ENCODE measurements at places on chromosomes 13 and 19.

GRCh38 chr19:45886427-45887199, 672 bp upstream of the IRF2BP1 start:
- peak; percentile 94 for DNase-seq

GRCh38 chr13:34750078-34750931, 191.8 kb upstream of the NBEA start:
- DNase-seq, result no peak

DNA sequence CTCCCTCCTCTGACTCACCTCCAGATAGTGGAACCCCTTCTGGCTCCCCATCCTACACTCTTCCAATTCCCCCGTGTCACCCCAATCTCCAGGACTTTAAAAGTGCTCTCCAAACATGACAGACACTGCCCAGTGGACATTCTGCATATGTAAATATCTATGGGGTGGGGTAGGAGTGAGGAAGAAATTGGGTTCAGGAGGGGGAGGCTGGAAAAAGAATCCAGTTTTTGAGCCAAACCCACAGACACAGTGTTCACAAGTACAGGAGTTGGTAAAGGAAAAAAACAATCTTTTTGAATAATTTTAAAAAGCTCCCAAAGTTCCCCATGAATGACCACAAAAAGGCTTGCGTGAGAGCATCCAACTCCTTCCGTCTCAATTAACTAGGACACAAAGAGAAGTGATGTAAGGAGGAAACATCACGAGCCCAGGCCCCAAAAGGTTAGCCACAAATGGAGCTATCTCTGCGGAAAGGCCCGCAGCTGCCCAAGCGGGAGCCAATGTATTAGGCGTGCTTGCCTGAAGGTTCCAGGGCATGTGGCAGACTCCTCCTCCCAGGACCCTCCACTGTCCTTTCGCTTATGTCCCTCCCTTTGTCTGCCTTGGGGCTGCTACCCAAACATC, 18.0 kb downstream of the ZC3H4 start:
- DNase-seq, result no peak

- DNase-seq, result peak; percentile 82
Measured at GRCh38 chr13:110914331-110915056, 375 bp downstream of the ANKRD10 start.

DNA sequence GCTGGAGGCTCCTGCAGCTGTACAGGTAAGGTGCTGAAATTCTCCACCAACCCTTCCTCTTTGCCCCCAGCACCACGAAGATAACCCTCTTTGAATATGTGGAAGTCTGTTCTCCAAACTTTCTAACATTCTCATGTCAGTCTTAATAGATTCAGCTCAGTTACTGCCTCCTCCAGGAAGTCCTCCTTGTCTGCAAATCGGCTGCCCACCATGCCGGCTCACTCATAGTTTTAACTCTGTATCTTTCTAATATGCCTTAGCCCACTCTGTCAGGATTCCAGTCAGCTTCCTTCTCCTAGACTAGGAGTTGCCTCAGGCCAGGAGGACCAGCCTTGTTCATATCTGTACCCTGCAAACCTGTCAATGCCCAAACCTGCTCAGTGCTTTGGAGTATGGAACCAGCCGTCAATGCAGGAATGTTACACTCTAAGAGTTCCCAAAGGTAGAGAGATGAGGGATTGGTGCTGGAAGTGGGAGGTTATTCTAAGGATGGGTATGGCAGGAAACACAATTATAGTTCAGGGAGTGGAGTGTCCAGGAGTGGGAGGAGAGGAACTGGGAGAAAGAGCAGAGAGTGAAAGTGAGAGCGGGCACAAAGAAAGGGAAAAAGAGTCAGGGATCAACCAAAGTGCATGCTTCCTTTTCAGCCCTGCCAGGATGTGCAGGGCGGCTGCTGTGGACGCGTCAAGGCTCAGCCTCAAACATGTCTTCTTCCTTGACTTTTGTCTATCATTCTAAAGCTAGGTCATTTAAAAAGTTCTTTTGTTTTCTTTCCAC, 38.0 kb upstream of the ALOX5AP start:
- no peak for DNase-seq

GRCh38 chr13:85887406-85887805, 88.2 kb upstream of the SLITRK6 start:
- no peak for DNase-seq

GRCh38 chr13:53151336-53152056, 122.9 kb downstream of the OLFM4 start:
- peak; percentile 24 for DNase-seq

- peak; percentile 92 for DNase-seq
Measured at GRCh38 chr19:6580313-6580712, 10.6 kb downstream of the CD70 start.

DNA sequence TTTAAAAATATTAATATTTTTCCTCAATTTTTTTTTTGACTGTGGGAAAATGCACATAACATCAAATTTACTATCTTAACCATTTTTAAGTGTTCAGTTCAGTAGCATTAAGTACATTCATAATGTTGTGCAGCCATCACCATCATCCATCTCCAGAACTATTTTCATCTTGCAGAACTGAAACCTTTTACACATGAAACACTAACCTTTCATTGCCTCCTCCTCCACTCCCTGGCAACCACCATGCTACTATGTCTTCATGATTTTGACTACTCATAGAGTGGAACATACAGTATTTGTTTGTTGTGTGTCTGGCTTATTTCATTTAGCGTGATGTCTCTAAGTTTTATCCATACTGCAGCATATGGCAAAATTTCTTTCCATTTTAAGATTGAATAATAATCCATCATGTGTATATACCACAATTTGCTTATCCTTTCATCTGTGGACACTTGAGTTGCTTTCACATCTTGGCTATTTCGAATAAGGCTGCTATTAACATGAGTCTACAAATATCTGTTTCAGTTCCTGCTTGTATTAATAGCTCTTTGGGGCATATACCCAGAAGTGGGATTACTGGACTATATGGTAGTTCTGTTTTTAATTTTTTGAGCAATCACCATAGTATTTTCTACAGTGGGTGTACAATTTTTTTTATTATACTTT, 376.4 kb downstream of the MTUS2 start:
- DNase-seq, result no peak

- DNase-seq, result peak; percentile 36
Measured at GRCh38 chr13:74586847-74587246, 452.6 kb upstream of the KLF12 start.

GRCh38 chr13:111958612-111959395, 108.1 kb upstream of the SOX1 start:
- DNase-seq, result no peak

DNA sequence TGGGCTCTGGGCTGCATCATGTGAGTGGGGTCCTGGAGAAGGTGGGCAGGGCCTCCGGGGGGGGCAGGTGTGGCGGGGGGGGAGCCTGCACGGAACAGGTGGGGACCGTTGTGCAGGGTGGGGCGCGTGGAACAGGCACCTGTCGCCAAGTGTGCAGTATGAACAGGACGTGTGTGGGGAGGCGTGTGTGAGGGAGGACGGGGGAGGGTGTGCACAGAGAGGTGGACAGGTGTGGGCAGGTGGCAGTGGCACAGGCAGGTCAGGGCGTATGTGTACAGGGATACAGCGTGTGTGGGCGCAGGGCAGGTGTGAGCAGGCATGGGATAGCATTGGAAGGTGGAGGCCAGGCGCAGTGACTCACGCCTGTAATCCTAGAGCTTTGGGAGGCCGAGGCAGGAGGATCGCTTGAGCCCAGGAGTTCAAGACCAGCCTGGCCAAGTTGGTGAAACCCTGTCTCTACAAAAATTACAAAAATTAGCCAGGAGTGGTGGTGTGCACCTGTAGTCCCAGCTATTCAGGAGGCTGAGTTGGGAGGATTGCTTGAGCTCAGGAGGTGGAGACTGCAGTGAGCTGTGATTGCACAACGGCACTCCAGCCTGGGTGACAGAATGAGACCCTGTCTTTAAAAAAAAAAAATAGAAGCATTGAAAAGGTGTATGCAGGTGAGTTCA, 3.2 kb downstream of the PLK5 start:
- DNase-seq, result no peak

DNA sequence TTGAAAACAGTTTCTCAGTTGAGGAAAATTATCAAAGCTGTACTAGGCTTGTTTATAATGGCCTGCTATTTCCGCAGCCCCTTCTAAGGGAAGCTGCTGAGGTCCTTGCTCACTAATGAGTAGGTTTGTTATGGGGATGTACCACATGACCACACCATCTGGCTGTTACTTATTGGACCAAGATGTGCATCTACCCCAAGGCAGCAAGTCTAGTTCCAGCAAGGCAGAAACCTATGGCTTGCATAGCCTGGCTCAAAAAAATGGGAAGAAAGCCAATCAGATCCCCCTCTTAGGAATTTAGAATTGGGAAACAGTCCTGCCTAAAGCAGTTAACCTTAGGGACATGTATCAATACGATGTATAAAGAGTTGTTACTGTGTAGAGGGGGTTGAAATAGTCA, 186.5 kb upstream of the SPRY2 start:
- no peak for DNase-seq

DNA sequence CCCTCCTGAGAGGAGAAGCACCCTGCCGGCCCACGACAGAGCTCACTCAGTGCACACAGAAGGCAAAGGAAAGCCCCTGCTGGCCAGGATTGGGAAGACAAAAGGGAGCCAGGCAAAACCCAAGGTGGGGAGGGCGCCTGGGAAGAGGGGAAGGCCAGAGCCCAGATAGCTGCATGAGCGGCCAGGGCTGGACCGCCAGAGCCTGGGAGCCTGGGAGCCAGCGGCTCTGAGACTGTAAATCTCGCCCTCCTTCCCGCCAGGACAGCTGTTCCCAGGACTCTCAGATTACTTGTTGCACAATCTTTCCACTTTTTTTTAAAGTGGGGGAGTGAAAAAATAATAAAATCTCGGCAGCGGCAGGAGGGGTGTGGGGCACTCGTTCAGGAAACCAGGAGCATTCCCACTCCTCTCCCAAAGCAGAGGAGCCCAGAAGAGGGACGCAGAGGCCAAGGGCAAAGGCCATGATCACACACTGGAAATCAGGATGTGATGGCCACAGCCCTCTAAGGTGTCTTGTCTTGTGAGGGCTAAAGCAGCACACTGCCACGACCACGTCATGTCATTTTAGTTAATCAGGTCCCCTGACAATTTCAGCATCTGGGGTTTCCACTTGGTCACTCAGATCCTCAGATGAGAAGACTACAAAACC, 19.6 kb upstream of the EPHX3 start:
- peak; percentile 91 for DNase-seq

- no peak for DNase-seq
Measured at GRCh38 chr13:55714120-55714519, 1426.6 kb upstream of the PRR20A start.

DNA sequence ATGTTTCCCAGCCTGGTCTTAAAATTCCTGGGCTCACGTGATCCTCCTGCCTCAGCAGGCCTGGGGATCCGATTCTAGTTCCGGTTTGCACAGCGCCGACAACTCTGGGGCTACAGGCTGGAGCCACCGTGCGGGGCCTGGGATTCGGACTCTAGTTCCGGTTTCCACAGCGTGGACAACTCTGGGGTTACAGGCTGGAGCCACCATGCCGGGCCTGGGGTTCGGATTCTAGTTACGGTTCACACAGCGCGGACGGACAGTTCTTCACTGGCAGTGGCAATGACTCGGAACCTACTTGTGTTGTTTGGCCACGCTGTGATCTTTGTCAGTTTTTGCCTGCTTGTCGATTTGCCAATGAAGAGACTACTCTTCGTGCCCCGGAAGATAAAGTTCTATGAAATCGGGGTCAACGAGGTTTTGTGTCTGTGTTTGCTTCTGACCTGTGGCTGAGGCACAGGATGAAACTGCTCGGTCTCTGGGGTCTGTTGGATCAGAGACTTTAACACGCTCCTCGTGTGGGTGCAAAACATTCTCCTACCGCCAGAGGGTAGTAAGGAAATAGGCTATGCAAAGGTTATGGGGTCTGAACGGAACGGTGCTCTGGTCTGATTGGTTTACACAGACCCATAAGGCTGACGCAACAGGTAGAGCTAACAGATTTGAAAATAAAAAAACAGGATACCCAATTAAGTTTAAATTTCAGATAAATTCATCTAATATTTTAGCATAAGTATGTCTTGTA, 12.1 kb upstream of the ZSCAN1 start:
- DNase-seq, result peak; percentile 71

DNA sequence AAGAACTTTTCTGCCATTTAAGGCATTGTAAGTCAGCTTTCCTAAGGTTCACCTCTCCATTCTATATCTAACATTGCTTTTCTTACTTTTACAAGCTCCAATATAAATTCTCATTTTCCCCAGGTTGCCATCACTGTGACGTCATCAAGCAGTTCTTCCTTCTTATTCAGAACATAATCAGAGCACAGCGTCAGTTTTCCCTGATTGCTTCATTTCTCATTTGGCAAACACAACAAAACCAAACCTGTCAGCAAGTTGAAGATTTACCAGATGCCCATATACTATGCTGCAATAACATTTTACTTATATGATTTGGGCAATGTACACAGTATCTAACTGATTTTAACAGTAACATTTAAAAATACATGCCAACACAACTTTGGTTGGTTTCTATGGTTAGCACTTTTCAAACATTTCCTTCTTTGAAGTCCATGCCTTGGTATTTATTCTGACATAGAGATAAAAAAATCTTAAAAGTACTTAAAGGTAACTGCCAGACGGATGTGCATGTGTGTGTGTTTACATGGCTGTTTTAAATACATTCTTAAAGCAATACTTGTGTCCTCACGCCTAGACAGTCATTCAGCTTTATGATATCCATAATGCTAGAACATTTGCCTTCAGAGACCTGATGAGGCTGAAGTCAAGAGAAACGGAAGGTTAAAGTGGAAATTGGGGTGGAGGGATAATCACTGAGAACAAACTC, 264.0 kb downstream of the KLF12 start:
- no peak for DNase-seq

- no peak for DNase-seq
Measured at GRCh38 chr13:76808927-76809326, 77.3 kb downstream of the KCTD12 start.

DNA sequence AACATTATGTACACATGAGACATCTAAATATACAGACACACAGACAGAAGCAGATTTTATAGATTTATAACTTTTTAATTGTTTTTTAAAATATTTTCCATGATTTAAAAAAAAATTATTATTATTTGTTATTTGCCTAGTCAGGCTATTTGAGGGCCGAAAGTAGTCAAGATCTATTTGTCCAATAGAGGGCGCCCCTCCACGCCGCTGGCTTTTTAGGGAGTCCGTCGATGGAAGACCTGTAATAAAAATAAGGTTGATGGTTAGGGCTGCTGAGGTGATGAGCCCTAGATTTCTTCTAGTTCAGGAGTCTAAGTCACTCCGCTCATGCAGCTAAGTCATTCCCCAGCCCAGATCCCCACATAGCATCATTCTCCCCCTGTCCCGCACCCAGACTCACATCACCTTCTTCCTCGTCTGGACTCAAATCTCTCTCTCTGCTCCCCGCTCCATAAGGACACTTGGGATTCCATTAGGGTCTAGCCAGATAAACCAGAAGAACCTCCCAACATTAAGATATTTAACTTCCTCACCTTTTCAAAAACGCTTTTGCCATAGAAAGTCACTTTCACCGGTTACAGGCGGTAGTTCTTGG, 33.9 kb upstream of the CEACAM21 start:
- DNase-seq, result peak; percentile 58

Data from ELR (cell line).